ENCODE measurements at places on chromosomes 16 and 17.
A peak's percentile ranks its signal among the peaks of the same experiment; 100 is the strongest.

GRCh38 chr17:54992797-54993639, 24.5 kb downstream of the STXBP4 start:
- DNase-seq, result no peak

GRCh38 chr17:80261159-80261894, 675 bp downstream of the RNF213 start:
- peak; percentile 66 for DNase-seq

DNA sequence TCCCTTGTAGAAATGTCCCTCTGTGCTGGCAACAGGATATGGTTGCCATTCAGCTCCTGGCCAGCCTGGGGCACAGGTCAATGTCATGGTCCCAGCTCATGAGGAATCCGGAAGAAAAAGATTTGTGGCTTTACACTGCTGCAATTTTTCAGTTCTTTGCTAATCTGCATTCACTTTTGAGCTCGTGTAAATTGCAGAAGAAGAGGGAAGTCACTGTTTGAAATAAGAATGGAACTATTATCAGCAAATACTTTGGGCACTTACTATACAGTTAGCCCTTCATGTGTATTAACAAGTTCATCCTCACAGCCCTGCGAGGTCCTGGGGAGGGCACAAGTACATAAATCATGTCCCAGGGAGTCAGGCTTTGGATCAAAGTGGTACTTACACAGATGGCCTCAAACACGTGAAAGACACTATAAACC, 14.2 kb downstream of the SLC47A2 start:
- DNase-seq, result no peak

DNA sequence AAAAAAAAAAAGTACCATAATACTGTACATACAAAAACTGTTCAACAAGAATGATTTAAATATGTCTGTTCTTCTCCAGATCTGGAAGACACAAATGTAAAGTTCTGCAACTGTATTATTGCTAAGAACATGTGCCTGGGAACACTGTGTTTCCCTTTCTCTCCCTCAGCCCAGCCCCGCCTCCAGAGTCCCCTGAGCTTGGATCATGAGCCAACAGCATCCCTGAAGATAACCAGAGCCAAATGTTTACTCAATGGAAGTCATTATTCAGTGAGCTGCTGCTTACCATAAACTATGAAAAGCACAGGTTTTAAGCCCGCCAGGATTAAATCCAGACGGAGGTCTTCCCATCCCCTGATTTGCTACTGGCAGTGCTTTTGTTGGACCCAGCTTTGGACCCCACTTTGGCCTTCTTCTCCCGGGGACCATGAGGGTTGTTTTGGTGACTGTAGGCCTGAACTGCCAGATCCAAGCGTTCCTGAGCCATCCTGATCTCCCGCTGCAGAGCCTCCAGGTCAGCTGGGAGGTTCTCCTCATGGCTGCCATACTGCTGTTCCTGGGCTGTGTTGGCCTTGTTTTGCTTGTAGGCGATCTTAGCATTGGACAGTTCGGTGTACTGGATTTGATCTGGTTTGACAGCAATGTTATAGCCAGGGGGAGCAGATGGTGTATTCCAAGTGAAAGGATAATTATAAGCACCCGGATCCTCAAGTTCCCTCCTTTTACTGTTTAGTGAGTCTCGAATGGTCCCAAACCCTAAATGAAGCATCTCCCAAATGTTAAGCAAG, 25.6 kb downstream of the GJC1 start:
- no peak for DNase-seq

- DNase-seq, result no peak
These were observed 10.9 kb upstream of the CXCL16 start for GRCh38 chr17:4750606-4751005.

- DNase-seq, result no peak
These were observed 2.1 kb upstream of the IGSF6 start for GRCh38 chr16:21654466-21654865.

- DNase-seq, result no peak
These were observed 183.6 kb downstream of the MAP2K6 start for GRCh38 chr17:69597898-69598692.

DNA sequence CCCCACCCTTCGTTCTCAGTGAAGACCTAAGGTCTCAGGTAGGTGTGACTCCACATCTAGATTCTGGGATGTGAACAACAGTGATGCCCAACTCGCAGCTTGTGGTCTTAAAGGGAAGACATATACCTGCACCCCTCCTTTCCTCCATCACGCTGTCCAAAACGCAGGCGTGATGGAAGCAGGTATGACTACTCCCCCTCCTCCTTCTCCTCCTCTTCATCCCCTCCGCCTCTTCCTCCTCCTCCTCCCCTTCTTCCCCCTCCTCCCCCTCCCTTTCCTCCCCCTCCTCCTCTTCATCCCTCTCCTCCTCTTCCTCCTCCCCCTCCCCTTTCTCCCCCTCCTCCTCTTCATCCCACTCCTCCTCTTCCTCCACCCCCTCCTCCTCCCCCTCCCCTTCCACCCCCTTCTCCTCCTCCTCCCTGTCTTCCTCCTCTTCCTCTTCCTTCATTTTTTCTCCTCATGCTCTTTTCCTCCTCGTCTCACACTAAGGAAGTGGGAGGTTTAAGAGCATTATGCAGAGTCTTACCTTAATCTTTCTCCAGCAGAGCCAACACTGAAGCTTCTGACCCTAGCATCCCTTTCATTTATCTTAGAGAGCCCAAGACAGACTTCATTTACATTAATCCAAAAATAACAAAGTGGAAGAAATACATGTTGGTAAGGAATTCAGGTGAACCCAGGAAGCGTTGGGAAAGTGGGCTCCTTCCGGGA, 352.5 kb downstream of the FOXL1 start:
- no peak for DNase-seq

Measured in activated naive CD8-positive, alpha-beta T cell treated with anti-CD3 and anti-CD28 coated beads for 36 hours (primary cell).